ENCODE measurements at places on chromosomes 3 and 15.

- no peak for DNase-seq
Observed at GRCh38 chr3:46750555-46751038, 32.9 kb upstream of the PRSS50 start.

- no peak for DNase-seq
Observed at GRCh38 chr3:71111784-71112440, 471.6 kb downstream of the FOXP1 start.

- no peak for DNase-seq
Observed at GRCh38 chr3:171718493-171719185, 91.6 kb downstream of the PLD1 start.

DNA sequence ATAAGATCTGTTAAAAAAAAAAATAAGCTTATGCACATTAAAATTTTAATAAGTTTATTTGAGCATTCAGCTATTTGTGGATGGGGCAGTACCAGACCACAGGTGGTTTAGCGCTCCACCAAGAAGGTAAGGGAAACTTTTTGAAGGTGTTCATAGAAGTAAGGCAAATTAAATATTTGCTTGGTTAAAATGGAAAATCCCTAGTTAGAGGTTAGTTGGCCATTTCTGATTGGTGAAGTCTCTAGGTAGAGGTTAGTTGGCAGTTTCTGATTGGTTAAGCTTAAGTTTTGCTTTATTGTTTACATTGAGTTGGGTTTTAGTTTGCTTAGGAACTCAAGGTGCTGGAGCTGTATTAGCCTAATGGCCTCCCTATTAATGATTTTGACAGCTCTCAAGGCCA lies 30.7 kb downstream of the SCN11A start:
- DNase-seq: no peak

DNA sequence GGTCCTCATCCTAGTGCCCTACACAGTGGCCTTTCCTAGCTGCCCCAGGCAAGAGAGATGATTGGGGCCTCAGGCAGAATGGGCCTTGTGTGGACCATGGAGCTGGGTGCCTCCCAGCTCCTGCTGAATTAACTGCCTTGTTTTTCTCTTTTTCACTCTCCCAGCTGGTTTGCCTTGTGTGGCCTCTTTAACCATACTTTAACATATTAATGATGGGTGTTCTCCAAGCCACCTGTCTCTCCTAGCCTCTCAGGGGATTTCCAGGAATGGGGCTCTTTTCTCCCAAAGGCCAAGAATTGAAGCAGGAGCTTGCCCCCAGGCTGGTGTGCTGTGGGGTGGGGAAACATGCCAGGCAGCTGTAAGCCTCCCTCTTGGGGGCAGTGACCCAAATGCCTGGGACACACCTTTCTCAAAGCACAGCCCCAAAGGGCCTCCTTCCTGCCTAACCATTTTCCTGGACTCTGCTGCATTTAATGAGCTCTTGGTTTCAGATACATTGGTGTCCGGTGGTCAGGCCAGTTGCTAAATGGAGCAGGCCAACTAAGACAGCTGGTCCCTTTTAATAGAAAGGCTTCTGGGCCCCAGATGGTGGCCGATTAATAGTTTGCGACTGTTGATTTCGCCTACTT lies 5.6 kb downstream of the ALPK3 start:
- no peak for DNase-seq

DNA sequence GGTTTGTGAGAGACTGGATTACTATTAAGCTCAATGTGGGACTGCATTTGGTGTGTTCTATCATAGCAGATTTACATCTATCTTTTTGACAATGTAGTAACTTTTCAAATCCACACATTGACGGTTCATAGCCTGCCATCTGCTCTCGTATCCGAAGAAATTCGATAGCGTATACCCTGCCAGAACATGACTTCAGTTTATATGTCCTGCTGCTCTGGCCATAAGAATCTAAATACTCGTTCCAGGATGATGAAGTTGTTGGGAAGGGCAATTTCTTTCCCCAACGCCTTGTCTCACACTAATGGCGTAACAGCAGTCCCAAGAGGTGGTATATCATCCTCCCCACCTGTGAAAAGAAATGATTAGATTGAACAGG lies 180.0 kb downstream of the LSAMP start:
- no peak for DNase-seq

- DNase-seq: no peak
Observed at GRCh38 chr3:71987828-71988227, 202.9 kb upstream of the PROK2 start.

DNA sequence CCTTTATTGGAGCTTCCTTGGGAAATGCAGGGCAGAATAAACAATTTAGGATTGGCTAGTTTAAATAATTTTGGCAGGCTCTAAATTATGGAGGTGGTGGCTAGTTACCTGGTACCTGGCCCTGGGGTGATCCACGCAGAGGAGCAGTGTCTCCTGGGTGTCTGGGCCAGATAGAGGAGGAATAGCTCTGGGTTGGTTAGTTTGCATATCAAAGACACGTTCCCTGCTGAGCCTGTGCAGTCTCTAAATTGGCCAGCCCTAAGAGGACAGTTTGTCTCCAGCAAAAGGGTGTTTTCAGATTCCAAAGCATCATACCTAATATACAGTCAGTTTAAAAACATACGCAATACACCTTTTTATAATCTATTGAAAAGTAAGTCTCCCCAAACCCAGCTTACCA lies 333.3 kb upstream of the TPM1 start:
- no peak for DNase-seq

DNA sequence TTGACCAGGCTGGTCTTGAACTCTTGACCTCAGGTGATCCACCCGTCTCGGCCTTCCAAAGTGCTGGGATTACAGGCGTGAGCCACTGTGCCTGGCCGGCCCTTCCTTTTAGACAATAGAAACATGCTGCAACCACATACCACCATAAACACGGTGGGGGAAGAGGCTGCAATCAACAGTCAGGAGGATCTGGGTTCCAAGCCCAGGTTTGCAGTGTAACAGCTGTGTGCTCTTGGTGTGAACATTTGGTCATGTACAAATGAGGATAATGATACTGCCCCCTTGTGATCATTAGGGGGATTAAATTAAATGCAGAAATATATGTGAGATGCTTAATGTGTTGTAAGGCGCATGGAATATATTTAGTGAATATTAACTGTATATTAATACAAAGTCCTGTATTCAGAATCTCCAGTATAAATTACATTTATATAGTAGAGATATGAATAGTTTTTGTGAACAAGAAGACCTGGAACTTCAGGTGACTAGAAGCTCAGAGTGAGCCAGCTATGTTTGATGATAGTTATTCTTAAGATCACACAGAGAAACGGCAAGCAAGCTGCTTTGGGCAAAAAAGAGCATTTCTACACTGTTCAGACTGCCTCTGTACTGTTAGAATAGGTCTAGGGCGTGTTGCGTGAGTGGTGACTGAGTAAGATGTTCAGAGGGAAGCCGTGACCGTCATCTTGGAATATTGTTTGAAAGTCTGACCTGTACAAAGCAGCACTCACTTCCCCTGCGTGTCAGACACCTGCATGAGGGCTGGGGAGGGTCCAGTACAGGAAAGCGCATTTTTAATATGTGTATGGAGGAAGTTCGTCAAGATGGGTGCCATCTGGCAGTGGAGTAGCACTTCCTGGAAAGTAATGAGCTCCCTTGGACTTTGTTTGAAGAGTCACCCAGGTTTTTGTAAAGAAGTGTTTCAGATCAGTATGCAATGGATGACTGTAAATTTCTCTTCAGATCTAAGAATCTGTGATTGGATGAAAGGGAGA lies 125.8 kb downstream of the PGPEP1L start:
- peak; percentile 78 for DNase-seq

DNA sequence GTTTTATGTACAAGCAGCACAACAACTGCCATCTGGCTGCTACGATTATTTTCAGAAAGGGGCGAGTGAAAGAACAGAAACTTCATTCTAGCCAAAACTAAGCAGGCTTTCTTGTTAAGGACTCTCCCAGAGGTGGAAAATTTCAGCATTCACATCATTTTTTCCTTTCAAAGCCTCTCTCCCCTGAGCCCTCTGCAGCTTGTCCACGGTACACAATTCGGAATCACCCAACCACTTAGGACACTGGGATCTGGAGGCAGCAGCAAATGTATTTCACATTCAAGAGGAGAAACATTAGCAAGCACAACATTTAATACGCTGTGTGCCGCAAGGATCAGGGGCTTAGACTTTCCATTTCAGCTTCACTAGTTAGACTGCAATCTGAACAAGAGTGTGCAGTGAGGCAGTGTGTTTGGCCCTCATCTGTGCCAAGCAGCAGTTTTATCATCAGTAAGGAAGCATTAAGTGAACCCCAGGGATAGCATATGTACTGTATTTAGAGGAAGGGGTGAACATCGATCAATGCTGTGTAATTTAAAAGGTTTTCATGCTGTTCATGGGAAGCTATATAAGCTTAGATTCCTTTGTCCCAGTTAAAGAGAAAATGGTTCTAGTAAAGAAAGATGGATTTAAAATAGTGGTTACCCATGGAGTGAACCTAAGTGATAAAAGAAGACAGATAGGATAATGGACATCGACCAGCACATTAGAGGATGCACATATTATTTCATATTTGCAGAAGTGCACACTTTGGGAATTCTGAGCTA lies 504.9 kb downstream of the TBL1XR1 start:
- no peak for DNase-seq

GRCh38 chr3:106825962-106826605 lies 551.2 kb upstream of the CCDC54 start:
- no peak for DNase-seq

DNA sequence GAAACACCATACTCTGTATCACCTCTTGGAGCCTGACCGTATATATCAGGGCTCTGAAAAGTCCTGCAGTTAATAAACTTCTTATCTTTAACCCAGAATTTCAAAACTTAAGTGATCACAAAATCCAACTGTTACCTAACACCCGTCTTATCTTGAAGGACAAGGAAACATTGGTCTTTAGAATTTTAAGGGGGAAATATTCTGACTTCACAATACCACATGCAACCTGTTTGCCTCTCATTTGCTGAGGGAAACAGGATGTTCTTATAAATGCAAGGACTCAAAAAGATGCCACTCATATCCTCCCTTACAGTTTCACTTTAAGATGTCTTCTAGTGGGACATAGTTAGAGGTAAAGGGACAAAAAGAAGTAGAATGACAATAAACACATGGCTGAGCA lies 67.9 kb downstream of the CRTC3 start:
- no peak for DNase-seq

- DNase-seq: no peak
Observed at GRCh38 chr3:124764746-124765145, 34.5 kb downstream of the UMPS start.

DNA sequence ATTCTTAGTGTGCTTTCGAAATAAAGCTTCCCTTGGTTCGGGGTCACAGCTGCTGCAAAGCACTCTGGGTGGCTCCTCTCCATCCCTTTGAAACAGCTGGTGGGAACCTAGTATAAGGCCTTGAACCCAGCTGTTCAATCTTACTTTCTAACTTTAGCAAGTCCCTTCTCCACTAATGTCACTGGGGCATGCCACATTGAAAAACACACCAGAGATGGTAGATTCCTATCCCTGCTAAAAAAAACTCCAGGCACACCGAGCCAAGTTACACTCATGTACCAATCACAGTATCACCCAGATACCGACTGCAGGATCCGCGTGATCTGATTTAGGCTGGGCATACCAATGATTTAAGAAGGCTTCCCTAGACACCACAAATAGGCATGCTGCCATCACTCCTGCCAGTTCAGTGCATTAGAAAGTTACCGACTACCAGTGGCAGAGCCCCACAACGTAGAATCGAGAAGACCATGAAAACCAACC lies 65.0 kb downstream of the WWTR1 start:
- DNase-seq: no peak

- no peak for DNase-seq
Observed at GRCh38 chr15:68469162-68470048, 37.4 kb upstream of the ITGA11 start.

GRCh38 chr3:141391298-141391990 lies 23.1 kb downstream of the ZBTB38 start:
- DNase-seq: no peak

DNA sequence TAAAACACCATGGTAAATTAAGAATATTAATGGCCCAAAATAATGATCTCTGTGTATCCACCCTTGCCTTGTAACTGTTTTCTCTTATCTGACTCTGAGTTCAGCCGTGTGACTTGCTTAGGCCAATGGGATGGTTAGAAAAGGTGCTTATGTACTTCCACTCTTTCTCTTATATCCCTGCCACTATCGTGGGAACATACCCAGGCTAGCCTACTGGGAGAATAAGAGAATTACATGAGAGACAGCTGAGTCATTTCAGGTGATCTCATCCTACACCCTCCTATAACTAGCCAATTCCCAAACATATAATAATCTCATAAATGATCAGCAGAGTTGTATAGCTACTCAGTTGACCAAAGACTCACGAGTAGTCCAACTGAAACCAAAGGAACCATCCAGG lies 98.3 kb upstream of the ABI3BP start:
- no peak for DNase-seq

DNA sequence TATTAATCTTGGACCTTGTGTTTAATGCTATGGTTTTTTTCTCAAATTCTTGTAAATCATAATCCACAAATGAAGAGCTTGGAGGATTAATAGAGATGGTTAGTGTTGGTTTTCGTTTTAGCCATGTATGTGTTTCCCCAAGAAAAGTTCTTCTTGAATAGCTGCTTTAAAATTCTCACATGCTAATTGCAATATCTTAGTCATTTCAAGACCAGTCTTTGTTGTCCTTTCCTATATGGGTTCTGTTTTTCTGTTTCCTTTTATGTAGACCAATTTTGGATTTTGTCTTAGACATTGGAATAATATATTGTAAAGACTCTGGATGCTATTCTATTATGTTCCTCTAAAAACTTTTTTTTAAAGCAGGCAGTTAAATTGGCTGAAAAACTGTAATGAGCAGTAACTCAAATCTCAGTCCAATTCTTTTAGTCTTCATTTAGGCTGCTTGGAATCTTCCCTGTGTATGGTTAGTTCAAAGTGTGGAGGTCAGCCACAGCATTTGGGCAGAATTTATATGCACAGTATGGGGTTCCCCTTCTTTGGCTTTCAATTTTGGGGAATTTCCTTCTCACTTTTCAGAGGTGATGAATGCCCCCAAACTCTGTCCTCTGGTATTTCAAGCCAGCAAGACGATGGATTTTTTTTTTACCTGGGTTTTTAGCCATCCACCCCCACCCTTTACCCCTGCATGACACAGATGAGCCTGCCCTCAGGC lies 39.1 kb upstream of the DNAJC13 start:
- no peak for DNase-seq

DNA sequence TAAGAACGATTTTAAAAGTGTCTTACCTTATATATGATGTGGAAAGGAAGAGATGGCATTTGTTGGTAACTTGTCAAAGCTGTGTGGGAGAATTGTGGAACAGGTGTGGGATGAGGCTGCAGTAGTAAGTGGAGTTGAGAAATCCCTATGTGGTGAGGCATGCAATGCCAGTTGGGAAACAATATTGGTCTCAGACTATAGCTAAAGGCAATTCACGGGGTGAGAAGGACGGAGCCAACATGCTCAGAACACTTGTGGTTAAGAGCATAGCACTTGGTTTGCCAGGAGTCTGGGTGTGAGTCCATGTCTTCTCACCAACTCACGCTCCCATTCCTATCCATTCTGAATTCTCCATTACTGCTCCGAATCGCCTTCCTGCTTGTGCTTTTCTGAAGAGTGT lies 615.6 kb upstream of the ADAMTS9 start:
- no peak for DNase-seq

GRCh38 chr3:134313847-134314587 lies 60.2 kb downstream of the AMOTL2 start:
- DNase-seq: no peak

- no peak for DNase-seq
Observed at GRCh38 chr3:196400331-196400730, 31.9 kb downstream of the UBXN7 start.

- DNase-seq: no peak
Observed at GRCh38 chr3:122916580-122916979, 111.0 kb downstream of the SEMA5B start.

- DNase-seq: no peak
Observed at GRCh38 chr3:134366928-134367811, 7.1 kb downstream of the AMOTL2 start.

- no peak for DNase-seq
Observed at GRCh38 chr3:56860939-56861338, 59.2 kb upstream of the ARHGEF3 start.

All from Karpas-422 (cell line).